ENCODE measurements at places on chromosomes 5 and 9. TPM values are rescaled to one million over a fixed set of nuclear protein-coding genes. Genes with fewer than 3 reads are reported as not detected.

OR1J1 gene
- polyA plus RNA-seq: not detected

CCDC180 gene
- 3.2 TPM for polyA plus RNA-seq

PCDHA12 gene
- 0.02 TPM for polyA plus RNA-seq

GABRA1 gene
- not detected for polyA plus RNA-seq

CFAP157 gene
- polyA plus RNA-seq: 0.18 TPM

WNT8A gene
- polyA plus RNA-seq: not detected

SLC6A18 gene
- polyA plus RNA-seq: not detected

TMED7 gene
- 38.9 TPM for polyA plus RNA-seq

CDC14B gene
- 5.9 TPM for polyA plus RNA-seq

PAPPA gene
- polyA plus RNA-seq: 0.59 TPM
